ENCODE measurements at places on chromosomes 6 and 20.

GRCh38 chr6:11212664-11213063, 19.8 kb downstream of the NEDD9 start:
- DNase-seq = no peak

- DNase-seq = no peak
These were observed 155.6 kb downstream of the OGFRL1 start for GRCh38 chr6:71444222-71444621.

- DNase-seq = peak; percentile 48
These were observed 16.4 kb downstream of the SYNJ2 start for GRCh38 chr6:157997893-157998608.

DNA sequence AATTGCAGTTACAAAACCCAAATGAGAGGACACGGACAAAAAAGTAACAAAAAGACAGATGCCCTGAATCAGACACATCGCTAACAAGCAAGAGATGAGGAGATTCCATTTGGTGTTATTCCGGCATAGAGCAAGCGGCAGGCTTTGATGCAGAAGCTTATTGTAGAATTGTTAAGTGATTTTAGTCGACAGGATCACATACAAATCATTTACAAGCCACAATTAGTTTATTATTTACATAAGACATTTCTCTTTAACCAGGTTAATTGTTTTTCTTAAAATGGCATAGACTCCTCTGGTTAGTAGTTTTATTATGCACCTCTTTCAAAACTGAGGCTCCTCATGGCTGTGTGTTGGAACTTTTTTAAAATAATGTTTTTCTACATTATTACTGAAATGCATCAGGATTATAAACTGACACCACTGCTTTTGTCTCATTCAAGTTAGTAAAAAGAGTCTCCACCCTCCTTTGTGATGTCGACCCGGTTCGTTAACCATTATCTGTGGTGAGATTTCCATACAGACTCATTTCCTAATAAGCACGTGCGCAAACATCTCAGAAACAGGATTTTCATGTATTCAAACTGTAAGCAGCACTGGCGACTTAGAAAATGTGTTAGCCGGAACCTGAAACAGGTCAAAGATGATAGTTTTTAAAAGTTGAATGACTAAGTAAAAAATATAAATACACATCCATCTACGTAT, 119.8 kb downstream of the COL12A1 start:
- peak; percentile 2 for DNase-seq

GRCh38 chr20:12358655-12359009, 440.9 kb downstream of the BTBD3 start:
- DNase-seq = no peak

- no peak for DNase-seq
These were observed 267.4 kb downstream of the CDH4 start for GRCh38 chr20:61519488-61519887.

All from GM23338 (cell line).